Stimulated activated CD4-positive, alpha-beta T cell treated with anti-CD3 and anti-CD28 coated beads, Interleukin-12 subunit alpha, Interleukin-12 subunit beta, amount 100 ng/mL, for 24 hours (primary cell): ENCODE measurements at places on chromosomes 7 and 10.

DNA sequence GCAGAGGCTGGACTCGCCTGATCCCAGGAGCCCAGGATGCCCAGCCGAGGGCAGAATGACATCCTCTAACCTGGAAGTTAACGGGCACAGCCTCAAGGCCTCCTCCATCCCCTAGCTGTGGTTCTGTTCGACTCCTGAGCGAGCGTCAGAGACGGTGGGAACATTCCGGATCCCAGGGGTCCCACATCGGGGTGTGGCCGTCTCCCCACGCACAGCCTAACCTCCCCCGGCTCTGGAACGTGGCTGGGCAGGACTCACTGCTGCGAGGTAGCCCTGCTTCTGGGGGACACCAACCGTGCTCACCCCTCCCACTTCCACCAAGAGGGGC is 8.4 kb downstream of the FOXL3 start:
- DNase-seq, result no peak

DNA sequence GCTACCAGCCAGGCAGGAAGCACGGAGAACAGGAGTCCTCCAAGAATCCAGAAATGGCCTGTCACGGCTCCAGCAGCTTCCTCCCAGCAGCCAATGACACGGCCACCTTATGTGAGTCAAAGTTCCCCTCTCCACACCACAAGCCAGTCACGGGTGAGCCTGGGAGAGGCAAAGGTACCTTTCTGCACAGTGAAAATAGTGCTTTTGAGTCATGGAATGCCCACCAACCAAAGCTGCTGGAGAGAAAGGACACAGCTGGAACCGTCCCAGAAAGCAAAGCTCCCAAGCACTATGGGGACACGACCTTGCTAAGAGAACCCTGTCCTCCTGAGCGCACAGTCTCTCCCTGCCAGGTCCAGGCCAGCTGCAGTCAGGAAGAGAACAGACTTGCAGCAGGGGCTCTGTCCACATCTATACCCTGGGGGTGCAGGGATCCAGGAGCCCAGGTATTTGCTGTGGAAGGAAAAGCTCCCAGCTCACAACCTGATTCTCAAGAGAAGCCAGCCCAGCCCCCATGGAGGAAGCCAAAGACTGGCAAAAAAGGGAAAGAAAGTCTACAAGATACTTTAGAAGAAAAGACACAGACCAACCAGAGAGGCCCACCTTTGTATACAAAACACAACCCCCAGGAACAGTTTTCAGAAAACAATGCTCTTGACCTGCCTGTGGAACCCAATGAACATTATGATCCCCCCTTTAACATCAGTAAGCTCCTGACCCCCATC is 24.4 kb downstream of the C10orf71 start:
- DNase-seq, result no peak

GRCh38 chr7:27917774-27918314 is 177.9 kb downstream of the TAX1BP1 start:
- DNase-seq, result no peak

DNA sequence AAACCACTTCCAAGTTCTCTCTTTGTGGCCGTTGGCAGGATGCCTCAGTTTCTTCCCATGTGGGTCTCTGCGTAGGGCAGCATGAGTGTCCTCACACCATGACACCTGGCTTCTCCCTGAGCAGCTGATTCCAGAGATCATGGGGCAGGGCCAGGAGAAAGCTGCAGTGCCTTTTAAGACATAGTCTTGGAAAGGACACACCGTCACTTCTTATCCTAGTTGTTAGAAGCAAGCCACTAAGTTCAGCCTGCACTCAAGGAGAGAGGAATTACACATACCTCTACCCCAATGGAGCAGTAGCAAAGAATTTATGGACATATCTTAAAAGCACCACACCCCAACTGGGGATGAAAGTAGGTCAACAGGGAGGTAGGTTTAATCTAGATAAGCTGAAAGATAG is 16.4 kb downstream of the NODAL start:
- DNase-seq, result no peak

DNA sequence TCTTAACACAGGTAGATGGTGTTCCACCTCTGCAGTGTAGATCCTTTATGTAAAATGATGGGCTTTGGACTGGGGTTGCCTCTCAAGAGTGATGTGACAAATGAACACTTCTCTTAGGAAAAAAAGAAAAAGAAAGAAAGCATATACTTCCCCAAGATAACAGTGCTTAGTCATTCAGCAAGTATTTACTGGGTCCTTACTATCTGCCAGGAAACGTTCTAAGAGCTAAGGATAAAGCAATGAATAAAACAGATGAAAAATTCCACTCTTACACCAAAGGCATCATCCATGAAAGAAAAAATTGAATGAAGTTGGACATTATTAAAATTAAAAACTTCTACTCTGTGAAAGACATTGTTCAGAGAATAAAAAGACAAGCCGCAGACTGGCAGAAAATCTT is 177.3 kb downstream of the C7orf25 start:
- no peak for DNase-seq

GRCh38 chr7:28112883-28113540 is 67.6 kb downstream of the JAZF1 start:
- no peak for DNase-seq

DNA sequence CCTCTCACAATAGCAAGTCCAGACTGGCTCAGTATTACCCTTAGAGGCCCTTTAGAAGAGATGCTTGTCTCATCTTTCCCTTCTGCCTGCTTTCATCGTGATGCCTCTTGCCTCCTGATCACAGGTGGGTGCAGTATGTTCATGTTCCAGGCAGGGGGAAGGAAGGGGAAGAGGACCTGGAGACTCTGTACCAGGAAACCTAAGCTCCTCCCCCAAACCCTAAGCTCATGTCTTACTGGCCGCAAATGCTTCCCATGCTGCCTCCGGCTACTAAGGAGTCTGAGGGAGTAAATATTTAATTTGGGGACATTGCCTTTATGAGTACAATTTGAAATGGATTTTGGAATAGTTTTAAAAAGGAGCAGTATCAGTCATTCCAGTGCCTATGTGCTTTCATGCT is 192.6 kb downstream of the CDCA7L start:
- DNase-seq, result no peak

DNA sequence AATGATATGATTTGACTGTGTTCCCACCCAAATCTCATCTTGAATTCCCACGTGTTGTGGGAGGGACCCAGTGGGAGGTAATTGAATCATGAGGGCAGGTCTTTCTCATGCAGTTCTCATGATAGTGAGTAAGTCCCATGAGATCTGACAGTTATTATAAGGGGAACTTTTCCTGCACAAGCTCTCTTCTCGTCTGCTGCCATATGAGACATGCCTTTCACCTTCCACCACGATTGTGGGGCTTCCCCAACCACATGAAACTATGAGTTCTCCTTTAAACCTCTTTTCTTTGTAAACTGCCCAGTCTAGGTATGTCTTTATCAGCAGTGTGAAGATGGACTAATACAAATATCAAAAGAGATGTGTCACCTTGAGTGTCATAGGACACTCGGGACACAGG is 502.7 kb upstream of the PODXL start:
- DNase-seq, result no peak

DNA sequence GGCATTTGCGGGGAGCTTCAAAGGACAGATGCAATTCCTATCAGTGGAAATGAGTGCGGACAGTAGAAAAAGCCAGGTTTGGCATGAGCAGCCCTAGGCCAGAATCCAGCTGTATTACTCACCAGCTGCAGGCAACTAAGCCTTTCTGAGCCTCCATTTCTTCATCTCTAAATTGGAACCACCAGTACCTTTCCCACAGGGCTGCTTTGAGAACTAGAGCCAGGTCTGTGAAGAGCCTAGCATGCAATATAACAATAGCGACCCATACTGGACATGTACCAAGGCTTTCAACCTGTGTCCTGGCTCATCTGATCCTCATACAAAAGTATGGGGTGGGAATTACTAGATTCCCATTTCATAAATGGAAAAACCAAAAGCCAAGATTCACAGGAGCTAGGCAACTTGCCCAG is 101.0 kb downstream of the GSAP start:
- DNase-seq, result no peak

DNA sequence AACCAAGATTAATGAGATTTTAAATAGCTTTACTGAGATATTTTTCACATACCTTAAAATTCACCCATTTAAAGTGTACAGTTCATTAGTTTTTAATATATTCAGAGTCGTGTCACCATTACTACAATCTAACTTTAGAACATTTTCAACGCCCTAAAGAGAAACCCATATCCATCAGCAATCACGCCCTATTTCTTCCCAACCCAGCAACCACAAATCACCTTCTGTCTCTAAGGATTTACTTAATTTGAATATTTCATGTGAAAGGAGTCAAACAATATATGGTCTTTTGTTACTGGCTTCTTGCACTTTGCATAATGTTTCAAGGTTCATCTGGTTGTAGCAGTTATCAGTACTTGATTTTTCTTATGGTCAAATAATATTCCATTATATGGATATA is 25.1 kb upstream of the PDZD8 start:
- DNase-seq, result no peak

DNA sequence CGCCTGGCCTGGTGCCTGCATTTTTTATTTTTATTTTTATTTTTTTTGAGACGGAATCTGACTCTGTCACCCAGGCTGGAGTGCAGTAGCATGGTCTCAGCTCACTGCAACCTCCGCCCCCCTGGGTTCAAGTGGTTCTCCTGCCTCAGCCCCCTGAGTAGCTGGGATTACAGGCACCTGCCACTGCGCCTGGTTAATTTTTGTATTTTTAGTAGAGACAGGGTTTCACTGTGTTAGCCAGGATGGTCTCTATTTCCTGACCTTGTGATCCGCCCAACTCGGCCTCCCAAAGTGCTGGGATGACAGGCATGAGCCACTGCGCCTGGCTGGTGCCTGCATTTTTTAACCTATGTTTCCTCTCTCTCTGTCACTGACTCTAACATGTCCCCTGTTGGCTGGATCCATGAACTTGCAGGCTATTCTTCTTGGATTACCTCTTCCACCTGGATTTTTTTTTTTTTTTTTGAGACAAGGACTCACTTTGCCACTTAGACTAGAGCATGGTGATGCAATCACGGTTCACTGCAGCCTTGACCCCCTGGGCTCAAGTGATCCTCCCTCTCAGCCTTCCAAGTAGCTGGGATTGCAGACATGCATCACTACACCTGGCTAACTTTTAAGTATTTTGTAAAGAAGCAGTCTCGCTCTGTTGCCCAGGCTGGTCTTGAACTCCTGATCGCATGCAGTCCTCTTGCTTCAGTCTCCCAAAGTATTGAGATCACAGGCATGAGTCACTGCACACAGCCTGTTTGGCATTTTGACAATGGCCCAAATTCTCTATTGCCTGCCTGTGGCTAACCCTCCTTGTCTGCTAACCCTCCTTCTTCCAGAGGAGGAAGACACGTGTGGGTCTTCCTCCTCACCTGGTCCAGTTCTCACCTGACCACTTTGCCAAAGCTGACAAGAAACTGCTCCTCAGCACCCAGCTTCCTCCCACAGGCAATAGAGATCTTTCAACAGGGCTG is 23.0 kb upstream of the PRPF18 start:
- DNase-seq, result no peak

- DNase-seq, result no peak
Observed at GRCh38 chr10:81996927-81997326, 121.9 kb downstream of the NRG3 start.

GRCh38 chr10:29756451-29756850 is 121.7 kb upstream of the SVIL start:
- no peak for DNase-seq

DNA sequence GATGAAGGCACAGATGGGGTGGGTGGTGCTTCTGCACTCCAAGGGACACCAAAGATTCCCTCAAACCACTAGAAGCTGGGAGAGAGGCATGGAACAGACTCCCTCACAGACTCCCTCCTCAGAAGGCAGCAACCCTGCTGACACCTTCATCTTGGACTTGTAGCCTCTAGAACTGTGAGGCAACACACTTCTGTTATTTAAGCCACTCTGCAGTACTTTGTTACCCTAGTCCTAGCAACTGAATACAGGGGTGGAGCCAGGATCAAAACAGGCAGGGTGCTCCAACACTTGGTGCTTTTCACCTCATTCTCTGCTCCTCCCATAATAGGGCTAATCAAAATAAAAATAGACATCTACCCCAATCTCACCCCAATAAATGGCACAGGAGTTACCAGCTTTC is 2.3 kb upstream of the GSTO1 start:
- no peak for DNase-seq

- no peak for DNase-seq
Observed at GRCh38 chr10:72041491-72041890, 46.9 kb downstream of the SPOCK2 start.

DNA sequence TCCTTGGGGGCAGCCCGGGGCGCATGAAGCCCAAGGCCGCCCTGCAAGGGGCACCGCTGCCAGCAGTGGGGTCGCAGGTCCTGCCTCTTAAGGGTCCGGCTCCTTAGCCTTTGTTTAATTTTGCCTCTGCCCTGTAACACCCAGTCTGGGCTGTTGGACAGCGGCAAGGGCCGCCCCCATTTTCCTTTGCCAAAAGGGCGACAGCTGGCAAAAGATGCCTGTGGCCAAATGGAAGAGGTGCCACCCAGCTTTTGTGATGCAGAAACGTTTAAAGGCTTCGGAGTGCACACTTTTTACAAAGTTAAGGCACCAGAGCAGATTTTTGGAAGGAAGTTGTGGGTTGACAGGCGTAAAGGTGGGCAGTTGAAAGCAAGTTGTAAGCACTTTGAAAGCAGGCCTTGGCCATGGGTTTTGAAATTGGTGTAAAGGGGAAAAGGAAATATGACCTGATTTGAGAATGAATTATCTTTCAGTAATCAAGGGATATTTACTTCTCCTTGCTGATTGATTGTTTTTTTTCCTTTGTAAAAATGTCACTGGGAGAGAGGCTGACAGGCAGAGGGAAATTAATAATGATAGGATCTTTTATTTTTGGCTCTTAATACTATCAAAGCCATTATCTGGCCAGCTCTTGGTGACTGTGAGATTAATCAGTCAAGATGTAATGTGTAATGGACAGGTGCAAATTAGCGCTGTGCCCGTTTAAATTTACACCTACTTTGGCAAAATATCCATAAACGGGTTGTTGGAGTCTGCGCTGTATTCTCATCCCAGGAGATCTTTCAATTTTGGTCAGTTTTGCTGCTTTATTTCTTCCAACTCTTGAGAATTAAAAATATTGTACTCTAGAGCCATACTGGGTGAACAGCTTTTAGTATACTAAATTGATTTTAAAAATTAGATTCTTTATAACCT is 1.2 kb downstream of the CASD1 start:
- peak; percentile 12 for DNase-seq

GRCh38 chr7:117871778-117872538 is 1.3 kb downstream of the CTTNBP2 start:
- DNase-seq, result no peak

GRCh38 chr7:24968165-24968564 is 11.8 kb downstream of the OSBPL3 start:
- no peak for DNase-seq
